Effector memory CD8-positive, alpha-beta T cell (primary cell): ENCODE measurements at places on chromosomes 3 and 15.

DNA sequence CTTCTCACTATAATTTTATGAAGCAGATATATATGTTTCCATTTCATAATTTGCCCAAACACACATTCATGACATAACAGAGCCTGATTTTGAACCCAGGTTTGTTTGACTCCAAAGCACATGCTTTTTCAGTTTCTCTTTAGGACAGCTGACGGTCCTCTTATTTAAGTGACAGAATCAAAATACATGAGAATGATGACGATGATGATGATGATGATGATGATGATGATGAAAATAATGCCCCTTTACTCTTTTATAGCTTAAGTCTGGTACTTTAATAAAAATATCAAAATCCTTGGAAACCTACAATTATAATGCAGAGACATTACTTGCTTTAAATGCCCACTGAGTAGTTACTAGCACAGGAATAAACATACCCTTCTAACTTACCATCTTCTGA lies 15.3 kb downstream of the COPB2 start:
- no peak for DNase-seq

GRCh38 chr15:64521726-64522164 lies 61.4 kb downstream of the ZNF609 start:
- DNase-seq = no peak

GRCh38 chr3:144104679-144105078 lies 133.1 kb downstream of the DIPK2A start:
- no peak for DNase-seq

GRCh38 chr15:68653031-68653635 lies 74.3 kb downstream of the CORO2B start:
- DNase-seq = no peak

DNA sequence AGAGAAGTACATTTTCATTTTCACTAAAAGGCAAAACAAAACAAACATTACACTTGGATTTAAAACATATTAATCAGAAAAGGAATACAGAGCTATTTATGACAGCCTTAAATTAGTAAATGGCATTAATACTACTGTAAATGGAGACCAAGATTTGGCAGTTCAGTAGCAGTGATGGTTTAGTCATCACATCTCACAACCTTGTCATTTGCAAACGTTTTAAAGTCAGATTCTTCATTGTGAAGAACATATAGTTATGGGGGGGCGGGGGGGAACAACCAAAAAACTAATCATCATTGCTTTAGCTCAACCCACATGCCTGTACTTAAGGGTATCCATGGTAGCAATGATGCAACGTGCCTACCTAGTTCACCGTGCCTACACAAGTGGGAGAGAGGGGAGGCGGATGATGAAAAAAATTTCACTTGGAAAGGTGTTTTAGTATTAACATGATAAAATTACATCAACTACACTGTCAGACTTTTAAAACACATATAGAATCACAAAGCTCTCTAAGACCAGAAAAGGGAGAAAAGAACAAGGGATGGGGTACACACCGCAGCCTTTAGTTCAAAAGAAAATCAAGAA lies 40.1 kb downstream of the DLG1 start:
- DNase-seq = no peak

DNA sequence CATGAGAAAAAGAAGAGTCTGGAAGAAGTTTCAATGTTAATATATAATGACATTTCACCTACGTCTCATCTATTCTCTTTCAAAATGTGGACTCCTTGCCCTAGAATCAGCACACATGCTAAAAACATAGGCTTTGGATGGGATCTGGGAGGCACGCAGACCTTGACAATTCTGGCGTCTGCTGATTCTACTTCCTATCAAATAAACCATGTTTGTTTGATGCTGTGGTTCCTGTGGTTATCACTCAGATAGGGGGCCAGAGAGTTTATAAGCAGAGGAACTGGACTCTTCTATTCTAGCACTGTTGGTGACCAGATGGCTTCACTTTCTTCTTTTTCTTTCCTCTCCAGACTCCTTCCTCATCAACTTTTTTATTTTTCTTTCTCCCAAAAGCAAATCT lies 336.8 kb downstream of the DIPK2A start:
- no peak for DNase-seq

GRCh38 chr15:77097921-77098320 lies 27.0 kb upstream of the TSPAN3 start:
- DNase-seq = no peak

- no peak for DNase-seq
These were observed 214.7 kb downstream of the SHQ1 start for GRCh38 chr3:72633534-72633933.

- DNase-seq = peak; percentile 57
These were observed at the start of gene PLCL2 for GRCh38 chr3:16884748-16885592. Gene PLCL2, plus strand, starts transcription at chr3:16884955. Its CDS starts 85 bp downstream, at chr3:16885040.

DNA sequence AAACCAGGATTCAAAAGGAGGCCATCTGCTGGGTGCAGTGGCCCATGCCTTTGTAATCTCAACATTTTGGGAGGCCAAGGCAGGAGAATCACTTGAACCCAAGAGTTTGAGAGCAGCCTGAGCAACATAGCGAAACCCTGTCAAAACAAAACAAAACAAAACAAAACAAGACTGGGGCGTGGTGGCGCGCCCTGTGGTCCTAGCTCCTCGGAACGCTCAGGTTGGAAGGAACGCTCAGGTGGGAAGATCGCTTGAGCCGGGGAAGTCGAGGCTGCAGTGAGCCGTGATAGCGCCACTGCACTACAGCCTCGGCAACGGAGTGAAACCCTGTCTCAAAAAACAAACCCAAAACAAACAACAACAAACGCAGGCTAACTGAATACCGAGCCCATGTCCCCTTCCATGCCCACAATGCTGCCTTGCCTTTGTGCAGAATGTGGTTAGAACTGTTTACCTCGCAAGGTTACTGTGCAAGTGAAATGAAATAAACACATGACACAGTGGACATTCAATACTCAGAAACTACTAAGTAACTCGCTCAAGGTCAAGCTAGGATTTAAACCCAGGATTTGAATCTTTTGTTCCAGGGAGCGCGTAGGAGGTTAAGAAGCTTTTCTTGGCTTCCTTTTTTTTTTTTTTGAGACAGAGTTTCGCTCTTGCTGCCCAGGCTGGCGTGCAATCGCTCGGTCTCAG lies 766 bp upstream of the EMC4 start:
- DNase-seq = no peak

DNA sequence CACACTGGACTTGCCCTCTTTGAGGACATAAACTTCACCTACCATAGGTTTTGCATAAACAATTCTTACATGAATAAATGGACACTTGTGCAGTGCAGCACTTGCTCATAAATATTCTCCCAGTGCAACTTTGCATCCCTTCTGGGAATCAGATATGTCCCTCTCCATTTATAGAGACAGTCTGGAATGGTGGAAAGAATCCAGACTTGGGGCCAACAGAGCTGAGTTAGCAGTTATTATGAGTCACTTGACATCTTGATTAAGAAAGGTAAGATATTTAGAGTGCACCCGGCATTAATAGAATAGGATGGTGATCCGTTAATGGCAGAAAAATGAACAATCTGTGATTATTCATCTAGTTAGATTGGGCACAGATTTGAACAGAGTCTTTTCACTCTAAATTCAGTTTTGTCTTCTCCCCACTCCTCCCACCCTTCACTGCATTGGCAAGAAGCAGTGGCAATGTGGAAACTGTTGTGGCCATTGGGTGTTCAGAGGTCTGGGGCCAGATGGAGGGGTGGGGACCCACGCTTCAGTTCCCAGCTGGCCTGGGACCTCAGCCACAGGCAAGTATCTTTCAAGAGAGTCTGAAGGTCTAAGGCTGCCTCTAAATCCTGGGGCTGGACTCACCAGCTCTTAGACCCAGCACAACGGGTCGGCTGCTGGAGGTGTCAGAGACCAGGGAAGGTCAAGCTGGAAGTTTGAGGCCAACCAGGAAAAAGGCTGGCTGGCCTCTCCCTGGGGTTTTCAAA lies 58.9 kb upstream of the KY start:
- no peak for DNase-seq

GRCh38 chr15:31206386-31207181 lies 105.1 kb upstream of the TRPM1 start:
- DNase-seq = no peak

- no peak for DNase-seq
These were observed 69.2 kb downstream of the GOLGA8B start for GRCh38 chr15:34514251-34514670.

DNA sequence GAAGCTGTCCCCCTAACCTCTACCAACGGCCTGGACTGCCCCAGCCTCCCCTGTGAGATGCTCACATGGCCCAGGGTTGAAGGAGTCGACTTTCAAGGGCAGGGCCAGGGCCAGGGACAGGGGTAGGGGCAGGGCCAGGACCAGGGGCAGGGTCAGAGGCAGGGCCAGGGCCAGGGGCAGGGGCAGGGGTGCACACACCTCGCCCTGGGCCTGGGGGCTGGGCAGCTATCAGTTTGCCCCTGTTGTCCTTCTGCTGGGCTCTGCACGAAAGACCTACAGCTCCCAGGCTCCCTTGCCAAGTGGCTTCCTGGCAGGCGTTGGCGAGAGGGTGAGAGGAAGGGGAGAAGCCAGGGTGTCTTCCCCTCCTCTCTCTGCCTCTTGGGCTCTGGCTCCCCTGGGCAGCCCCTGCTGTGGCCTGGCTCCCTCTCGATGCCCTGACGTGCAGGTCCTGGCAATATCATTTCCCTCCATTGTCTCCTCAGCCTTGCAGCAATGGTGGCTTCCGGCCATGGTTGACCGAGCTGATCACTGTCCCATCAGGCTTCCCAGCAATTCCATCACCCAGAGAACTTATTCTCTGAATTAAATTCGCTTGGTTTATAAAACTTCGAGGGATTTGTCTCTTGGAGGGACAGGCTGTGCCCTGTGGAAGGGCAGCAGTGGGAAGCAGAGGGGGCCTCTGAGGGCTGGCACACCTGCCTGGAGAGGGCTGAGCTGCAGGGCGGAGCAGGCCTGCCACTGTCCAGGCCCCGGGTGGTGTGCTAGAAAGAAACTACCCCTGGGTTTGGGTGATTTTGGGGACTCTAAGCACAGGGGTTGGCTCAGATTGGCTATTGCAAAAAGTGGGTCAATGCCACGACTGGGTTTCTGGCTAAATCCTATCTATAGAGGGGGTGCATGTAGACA lies 13.9 kb downstream of the PRR23E start:
- no peak for DNase-seq

- DNase-seq = no peak
These were observed 2.0 kb downstream of the GP5 start for GRCh38 chr3:194396859-194397756.

DNA sequence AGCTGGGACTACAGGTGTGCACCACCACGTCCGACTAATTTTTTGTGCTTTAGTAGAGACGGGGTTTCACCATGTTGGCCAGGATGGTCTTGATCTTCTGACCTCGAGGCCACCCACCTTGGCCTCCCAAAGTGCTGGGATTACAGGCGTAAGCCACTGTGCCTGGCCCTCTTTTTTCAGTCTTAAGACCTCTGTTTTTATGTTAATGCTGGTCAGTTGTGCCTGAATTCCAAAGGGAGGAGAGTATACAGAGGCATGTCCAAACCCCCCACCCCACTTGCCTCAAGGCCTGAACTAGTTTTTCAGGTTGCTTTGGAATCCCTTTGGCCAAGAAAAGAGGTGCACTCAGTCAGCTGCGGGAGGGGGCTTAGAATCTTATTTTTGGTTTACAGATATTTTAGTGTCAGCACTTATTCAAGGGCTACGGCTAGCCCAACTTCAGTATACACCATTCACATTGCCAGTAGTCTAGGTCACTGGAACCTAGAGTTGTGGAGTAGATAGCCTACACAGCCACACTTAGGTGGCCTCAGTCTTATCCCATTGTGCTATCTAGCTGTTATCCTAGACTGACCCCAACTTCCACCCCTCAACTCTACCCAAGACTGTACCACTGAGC lies 128.0 kb upstream of the TPM1 start:
- DNase-seq = no peak

GRCh38 chr3:150216866-150217600 lies 191.1 kb upstream of the TSC22D2 start:
- no peak for DNase-seq

GRCh38 chr15:100863796-100864267 lies 15.8 kb upstream of the ALDH1A3 start:
- no peak for DNase-seq

DNA sequence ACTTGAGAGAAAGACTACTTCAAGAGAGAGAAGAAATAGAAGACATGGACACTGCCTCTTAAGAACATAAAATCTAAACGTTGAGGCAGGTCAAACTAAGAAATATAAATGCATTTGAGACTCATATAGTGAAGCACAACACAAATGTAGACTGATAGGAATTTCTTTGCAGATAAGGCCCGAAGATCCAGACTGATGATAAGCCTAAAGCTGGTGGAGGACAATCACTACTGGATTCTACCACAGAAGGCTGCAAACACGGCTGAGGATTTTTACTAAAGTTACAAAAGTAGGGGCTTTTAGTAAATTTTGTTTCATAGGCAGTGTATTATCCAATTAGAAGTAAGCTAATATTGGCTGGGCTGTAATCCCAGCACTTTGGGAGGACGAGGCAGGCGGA lies 278.3 kb downstream of the RAP2B start:
- no peak for DNase-seq

DNA sequence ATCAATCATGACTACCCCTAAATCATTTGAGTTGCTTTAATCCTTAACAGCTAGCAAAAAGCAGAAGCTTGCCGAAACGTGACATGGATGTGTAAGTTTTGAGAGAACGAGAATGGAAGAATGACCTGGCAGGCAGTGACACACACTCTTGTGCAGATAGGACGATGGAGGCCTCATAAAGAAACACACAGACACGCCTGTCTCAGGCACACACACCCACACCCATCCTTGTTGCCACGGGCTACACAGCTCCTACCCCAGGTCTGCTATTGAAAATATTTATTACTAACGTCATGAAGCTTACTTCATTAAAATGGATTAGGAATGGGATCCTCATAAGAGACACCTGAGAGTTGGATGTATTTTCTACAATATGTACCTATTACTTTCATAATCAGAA lies 8.5 kb downstream of the MYO5C start:
- no peak for DNase-seq

DNA sequence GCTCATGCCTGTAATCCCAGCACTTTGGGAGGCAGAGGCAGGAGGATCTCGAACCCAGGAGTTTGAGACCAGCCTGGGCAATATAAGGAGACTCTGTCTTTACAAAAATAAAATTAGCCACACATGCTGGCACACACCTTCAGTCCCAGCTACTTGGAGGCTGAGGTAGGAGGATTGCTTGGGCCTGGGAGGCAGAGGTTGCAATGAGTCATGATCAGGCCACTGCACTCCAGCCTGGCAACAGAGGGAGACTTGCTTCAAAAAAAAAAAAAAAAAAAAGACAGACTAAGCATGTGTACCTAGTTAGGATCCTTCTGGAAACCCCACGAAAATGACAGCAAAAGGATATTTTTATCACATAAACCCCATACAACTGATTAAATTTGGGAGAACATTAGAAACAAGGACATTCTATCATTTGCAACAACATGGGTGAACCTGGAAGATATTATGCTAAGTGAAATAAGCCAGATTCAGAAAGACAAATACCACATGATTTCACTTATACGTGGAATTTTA lies 44.9 kb downstream of the METTL6 start:
- no peak for DNase-seq

DNA sequence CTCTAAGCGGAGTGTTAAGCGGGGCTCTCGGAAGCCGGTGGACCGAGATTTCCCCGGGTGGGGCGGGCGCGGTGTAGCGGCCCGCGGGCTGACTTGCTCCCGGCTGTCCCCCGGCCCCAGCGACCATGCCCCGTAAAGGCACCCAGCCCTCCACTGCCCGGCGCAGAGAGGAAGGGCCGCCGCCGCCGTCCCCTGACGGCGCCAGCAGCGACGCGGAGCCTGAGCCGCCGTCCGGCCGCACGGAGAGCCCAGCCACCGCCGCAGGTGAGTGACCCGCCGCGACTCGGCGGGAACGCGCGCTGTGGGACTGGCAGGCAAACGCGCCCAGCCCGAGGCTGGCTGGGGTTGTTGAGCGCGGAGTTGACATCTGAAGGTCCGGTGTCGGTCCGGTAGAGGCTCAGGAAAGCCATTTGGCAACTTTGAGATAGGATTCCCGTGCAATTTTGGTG lies 1.3 kb downstream of the SMC4 start:
- DNase-seq = peak; percentile 7
